ENCODE measurements at places on chromosomes 13 and 19.
A peak's percentile ranks its signal among the peaks of the same experiment; 100 is the strongest.

DNA sequence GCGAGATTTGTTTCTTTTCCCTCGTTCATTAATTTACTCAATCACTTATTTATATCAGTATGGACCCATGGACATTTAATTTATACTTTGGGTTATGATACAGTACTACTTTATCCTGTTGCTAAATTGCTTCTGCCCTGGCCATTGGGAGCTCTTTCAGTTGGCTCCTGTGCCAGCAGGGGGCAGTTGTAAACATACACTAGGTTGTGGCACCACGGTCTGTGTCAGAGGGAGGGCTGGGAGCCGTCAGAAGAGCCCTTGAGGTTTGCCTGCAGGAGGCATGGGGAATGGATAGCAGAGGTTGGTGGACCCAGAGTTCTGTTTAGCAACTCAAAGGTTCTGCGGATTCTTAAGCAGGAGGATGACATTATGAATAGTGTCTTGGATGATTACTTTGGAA, 94.3 kb downstream of the ERCC5 start:
- DNase-seq, result peak; percentile 50

GRCh38 chr19:47523473-47523872, 8.6 kb upstream of the NAPA start:
- DNase-seq, result no peak

DNA sequence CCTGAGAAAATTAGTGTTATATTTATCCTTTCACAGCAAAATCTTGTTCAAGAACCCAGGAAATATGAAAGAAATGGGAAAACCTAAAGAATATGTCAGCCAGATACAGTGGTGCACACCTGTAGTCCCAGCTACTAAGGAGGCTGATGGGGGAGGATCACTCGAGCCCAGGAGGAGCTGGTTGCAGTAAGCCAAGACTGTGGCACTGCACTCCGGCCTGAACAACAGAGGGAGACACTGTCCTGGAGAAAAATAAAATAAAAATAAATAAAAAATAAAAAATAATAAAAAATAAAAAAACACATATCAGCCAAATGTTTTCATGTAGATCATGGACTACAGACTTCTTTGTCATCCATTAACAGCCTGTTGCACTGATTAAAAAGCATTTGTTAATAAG, 244.8 kb upstream of the KLHL1 start:
- DNase-seq, result peak; percentile 33

- DNase-seq, result peak; percentile 28
Observed at GRCh38 chr13:112249644-112250610, 126.2 kb upstream of the SPACA7 start.

- DNase-seq, result no peak
Observed at GRCh38 chr19:33233056-33233873, 7.6 kb upstream of the SLC7A10 start.

DNA sequence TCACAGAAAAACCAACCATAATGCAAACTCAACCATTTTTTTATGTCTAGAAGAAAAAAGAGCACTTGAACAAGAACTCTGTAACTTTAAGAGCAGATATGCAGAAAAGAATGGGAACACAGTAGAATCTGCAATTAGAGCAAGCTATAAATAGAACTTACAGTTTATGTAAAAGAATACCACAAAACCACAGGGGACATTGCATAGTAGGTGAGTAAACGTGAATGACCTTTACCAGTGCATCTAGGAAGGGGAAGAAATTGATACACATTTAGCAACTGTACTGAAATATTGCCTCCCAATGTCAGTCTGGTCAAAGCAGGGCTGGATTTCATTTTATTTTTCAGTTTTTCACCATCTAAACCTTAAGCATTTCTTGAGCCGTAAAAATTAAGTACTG, 242.2 kb upstream of the EDNRB start:
- DNase-seq, result no peak

Measured in H9 (cell line).